ENCODE measurements at places on chromosomes 11 and 22. TPM values are rescaled to one million over a fixed set of nuclear protein-coding genes. Genes with fewer than 3 reads are reported as not detected.

The ENTHD1 gene
- total RNA-seq, result not detected

The OR8H2 gene
- total RNA-seq, result not detected

The SEZ6L gene
- not detected for total RNA-seq

The ACRV1 gene
- total RNA-seq, result not detected

The CBX7 gene
- 2.4 TPM for total RNA-seq

The MS4A13 gene
- not detected for total RNA-seq

The UBQLN3 gene
- not detected for total RNA-seq

The CASTOR1 gene
- 12.2 TPM for total RNA-seq

The CCDC34 gene
- total RNA-seq, result 1.4 TPM

The AIFM3 gene
- 0.68 TPM for total RNA-seq

The ADORA2A gene
- 0.64 TPM for total RNA-seq

The KRTAP5-10 gene
- total RNA-seq, result not detected

The SYT8 gene
- 10.0 TPM for total RNA-seq

The SLC22A12 gene
- total RNA-seq, result not detected

The CARD18 gene
- total RNA-seq, result not detected

The SDF2L1 gene
- 23.6 TPM for total RNA-seq

The FCHSD2 gene
- total RNA-seq, result 7.9 TPM

The SCGB1C1 gene
- not detected for total RNA-seq

The TBX10 gene
- not detected for total RNA-seq

The TSPO gene
- 323 TPM for total RNA-seq

The OR52A1 gene
- not detected for total RNA-seq

The RBMXL2 gene
- not detected for total RNA-seq

The AMBRA1 gene
- 10.6 TPM for total RNA-seq

The SLC17A6 gene
- total RNA-seq, result not detected

The NELL1 gene
- total RNA-seq, result not detected

The CHADL gene
- total RNA-seq, result 1.4 TPM

The ANO9 gene
- total RNA-seq, result 15.9 TPM
